ENCODE measurements at places on chromosomes 16 and 17. TPM values are rescaled to one million over a fixed set of nuclear protein-coding genes. Genes with fewer than 3 reads are reported as not detected.

Gene MFSD6L
- 4.0 TPM for total RNA-seq

DNA sequence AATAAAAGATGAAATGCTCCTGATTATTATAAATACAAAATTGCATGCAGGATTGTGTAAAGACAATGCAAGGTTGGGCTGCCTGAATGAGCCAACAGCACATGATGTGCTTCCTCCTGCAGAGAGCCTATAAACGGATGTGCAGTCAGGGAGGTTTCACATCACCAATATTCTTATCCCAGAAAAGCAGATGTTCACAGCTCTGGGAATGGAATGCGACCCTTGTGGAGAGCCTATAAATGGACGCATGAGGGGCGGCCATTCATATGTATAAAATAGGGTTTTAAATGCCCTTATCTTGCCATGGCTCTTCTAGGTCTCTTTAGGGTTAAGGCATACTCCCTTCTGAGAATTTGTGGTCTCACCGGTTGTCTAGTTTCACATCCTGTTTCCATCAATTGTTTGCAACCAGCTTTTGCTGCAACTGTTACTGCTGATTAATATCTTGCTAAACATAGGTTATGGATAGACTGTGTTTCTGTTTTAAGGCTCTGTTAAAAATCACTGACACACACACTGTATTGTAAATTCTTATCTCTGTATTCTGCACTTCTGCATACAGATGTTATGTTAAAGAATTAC is 31.9 kb downstream of the SLFN11 start:
- DNase-seq = no peak

GRCh38 chr17:79890706-79891105 is 51.5 kb upstream of the CBX4 start:
- DNase-seq = no peak

DNA sequence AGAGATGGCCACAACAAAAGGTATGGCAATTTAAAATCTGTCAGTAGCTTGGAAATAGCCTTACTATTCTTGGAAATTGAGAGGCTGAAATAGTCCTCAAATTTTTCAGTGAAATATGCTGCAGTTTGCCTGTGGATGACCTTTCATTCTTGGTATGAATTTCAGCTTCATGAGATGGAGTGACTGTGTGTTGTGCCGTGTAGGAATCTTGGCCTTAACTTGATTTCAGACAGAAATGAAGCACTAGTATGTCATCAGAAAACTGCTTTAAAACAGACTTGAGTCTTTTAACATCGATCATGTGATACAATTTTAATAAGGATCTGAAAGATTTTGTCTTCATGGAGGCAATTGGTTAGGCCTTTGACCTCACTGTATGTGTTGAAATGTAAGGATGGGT is 247.2 kb downstream of the CNTNAP4 start:
- no peak for DNase-seq

Gene TRAF7
- 66.1 TPM for total RNA-seq

GRCh38 chr17:38320482-38320881 is 23.3 kb downstream of the GPR179 start:
- no peak for DNase-seq

Gene TBC1D3L
- total RNA-seq = 59.1 TPM

DNA sequence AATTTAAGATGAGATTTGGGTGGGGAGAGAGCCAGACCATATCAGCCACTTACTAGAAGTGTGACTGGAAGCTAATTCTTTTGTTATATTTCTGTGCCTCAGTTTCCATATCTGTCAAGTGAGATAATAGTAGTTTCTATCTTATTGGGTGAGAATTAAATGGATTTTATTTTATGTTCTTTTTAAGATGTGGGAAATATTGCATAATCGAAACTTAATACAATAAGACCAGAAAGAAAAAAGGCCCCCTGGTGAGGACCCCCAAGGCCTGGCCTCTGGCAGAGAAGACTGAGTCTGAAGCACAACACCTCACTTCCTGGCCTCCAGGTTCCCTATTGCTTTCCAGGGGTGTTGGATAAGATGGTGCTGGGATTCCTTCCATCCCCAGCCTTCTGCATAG is 13.7 kb downstream of the PLCG2 start:
- no peak for DNase-seq

DNA sequence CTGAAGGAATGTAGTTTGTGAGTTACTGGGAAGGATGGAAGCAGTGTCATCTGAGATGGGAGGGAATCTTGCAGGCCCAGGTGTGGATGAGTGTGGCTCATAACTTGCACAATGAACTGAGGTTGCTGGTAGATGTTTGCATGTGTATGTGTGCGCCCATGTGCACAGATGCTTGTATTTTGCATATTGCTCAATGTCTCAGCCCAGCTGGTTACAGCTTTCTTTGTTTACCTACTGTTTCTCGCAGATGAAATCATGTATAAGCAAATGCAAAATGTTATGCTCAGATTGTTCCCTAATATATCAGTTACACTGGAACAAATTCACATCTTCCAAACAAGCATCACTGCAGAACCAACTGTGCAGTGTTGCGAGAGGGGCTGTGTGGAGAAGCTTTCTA is 452.2 kb upstream of the EEF2KMT start:
- no peak for DNase-seq

DNA sequence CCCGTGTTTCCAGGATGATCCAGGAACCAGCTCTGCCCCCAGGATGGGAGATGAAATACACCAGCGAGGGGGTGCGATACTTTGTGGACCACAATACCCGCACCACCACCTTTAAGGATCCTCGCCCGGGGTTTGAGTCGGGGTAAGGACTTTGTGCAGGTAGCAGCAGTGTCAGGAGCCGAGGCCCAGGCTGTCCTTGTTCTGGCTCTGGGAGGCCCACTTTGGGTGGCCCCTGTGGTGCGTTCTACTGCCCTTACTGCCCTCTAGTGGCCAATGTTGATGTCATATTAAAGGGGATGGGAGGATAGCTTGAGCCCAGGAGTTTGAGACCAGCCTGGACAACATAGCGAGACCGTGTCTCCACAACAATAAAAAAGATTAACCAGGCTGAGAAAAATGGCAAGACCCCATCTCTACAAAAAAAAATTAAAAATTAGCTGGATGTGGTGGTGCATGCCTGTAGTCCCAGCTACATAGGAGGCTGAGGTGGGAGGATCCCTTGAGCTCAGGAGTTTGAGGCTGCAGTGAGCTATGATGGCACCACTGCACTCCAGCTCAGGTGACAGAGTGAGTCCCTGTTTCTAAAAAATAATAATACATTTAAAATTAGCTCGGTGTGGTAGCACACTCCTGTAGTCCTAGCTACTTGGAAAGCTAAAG is 20.9 kb upstream of the CLEC18A start:
- DNase-seq = no peak

Gene NUP88
- total RNA-seq = 67.6 TPM

Gene INCA1
- total RNA-seq = 1.7 TPM

DNA sequence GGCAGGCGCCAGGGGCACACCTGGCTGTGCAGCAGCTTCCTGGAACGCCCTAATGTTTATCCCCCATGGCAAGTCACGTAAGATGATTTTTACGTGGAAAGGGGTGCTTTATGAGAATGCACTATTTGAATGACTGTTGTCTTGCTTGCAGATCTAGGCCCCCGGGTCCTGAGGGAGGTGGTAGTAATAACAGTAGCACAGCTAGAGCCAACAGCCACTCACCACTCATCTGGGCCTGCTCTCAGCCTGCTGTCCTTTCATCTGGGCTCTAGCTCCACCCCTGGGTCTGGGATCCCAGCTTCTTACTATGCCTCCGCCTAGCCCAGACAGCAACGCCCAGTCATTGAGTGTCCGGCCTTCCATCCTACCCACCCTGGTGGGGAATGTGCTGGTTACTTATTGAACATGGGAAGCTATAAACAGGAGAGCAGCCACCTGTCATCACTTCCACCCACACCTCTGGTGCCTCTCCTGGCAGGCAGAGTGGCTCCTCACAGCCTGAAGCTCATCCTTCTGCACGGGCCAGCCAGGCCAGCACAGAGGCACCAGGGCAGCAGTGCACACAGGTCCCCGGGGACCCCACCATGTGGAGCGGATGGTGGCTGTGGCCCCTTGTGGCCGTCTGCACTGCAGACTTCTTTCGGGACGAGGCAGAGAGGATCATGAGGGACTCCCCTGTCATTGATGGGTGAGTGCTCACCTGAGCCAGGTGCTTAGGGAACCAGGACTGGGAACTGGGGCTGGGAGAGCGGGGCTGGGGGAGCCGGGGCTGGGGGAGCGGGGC is 16.6 kb downstream of the DPEP1 start:
- no peak for DNase-seq

- no peak for DNase-seq
Measured at GRCh38 chr17:67422897-67423296, 45.8 kb downstream of the PITPNC1 start.

Gene ARHGAP44
- total RNA-seq = 11.7 TPM

GRCh38 chr16:58809213-58809612 is 75.1 kb upstream of the GOT2 start:
- DNase-seq = no peak

Gene ABCA10
- total RNA-seq = 0.74 TPM

Gene RNF157
- total RNA-seq = 6.8 TPM

Gene HS3ST3B1
- total RNA-seq = 9.8 TPM

Gene EPOP
- 3.7 TPM for total RNA-seq

DNA sequence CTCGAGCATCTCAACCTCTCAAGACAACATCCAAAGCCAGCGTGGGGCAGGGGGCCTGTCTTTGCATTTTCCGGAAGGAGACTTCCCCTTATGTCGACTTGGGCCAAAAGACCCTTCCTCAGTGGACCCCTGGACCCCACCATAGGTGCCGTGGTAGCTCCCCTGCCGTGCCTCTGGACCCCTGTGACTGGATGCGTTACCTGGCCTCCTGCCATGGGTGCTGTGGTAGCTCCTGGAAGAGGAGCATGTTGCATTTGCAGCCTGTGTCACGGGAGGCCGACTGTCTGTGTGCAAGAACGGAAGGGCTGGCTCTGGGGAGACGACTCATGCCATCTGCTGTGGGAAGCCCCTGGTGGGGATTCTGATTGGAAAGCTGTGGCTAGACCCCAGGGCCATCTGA is 130.1 kb downstream of the FOXL1 start:
- DNase-seq = no peak

Gene TNFRSF17
- not detected for total RNA-seq

DNA sequence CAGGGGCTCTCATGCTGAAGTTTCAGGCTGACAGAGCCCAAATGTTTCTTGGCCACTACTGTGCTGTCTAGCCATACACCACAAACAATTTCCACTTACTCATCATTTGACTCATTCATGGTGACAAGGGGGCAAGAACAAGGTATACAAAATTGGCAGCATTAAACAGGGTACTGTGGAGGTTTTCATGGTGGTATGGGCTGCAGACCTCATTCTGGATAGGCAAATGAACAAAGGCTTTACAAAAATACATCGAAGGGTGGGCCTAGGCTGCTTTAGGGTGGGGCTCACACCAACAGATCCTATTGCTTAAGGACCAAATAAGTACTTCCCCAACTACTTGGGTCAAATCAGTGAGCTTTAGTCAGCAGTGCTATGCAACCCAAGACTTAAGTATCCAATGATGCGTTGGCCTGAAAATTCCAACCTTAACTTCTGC is 53.0 kb downstream of the N4BP1 start:
- no peak for DNase-seq

- DNase-seq = no peak
Measured at GRCh38 chr17:31386542-31387075, 4.9 kb upstream of the RAB11FIP4 start.

DNA sequence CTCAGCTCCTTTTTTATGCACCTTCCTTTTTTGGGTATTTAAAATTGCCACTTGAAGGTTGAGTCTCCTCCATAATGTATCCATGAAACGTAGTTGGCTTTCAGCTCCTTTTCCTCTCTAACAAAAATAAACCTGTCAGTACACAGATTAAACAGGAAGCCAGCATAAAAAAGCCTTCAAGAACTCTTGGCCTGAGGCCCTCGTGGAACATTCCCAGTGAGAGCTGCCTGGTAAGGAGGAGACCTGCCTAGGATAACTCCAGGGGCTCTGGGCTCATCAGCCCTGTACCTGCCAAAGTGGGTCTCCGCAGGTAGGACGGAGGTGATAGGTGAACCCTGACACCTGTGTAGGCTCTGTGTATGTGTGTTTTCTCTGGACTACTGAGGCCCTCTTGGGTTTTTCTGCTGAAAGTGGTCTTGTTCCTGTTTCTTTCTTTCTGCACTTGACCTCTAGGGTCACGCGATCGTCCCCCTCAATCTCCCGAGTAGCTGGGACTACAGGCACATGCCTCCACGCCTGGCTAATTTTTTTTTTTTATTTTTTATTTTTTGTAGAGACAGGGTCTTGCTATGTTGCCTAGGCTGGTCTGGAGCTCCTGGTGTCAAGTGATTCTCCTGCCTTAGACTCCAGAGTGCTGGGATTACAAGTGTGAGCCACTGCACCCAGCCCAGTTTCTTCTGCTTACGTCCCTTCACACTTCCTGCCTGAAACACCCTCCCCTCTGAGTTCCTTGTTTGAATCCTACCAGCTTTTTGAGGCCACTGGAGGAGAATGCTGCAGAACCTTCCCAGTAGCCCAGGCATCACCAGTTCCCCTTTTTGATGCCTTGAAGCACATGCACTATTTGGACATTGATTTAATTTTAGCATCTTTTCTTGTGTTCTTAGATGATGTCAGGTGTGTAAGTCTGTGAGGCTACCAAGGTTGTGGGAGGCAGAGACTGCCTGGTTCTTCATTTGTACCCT is 9.8 kb downstream of the PGS1 start:
- no peak for DNase-seq

Gene MEOX1
- 1.8 TPM for total RNA-seq

- DNase-seq = no peak
Measured at GRCh38 chr16:165539-166374, at the start of gene HBM. HBM (plus strand) TSS chr16:165978; CDS start chr16:165998, 20 bp downstream.

- no peak for DNase-seq
Measured at GRCh38 chr17:63295288-63295687, 150.8 kb downstream of the CYB561 start.

DNA sequence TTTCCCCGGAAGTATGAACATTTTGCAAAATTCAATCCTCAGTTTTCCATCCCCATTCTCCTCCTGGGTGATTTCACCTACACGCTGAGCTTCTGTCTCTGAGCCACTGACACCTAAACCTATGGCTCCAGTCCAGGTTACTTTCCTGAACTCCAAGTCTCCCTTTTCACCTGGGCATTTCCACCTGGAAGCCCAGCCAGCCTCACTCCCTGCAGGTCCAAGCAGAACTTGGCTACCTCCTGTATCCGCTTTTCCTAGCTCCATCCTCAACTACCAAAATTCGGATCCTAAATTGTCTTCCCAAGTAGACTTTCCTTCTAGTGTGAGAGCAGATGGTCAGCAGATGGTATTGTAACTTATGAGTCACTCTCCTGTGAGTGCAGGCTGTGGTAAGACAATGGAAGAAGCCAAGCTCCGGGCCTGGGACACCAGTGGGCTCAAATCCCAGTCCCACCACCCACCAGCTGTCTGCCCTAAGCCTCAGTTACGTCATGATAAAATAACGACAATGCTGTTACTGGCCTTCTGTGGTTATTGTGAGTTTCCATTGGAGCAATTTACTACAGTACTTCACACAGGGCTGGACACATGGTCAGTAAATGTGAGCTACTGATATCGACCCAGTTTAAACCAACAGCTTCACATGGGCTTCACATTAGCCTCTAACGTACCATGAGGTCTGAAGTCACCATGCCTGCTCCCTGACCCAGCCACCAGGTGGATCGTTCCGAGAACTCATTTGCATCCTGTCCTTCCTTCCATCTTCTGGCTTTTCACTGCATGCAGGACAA is 33.3 kb downstream of the PECAM1 start:
- DNase-seq = no peak

- no peak for DNase-seq
Measured at GRCh38 chr17:22496450-22496849, 804.1 kb downstream of the KCNJ18 start.

Gene IGFALS
- total RNA-seq = 0.34 TPM
